ENCODE measurements at places on chromosomes 13 and 19. TPM values are rescaled to one million over a fixed set of nuclear protein-coding genes. Genes with fewer than 3 reads are reported as not detected.

DNA sequence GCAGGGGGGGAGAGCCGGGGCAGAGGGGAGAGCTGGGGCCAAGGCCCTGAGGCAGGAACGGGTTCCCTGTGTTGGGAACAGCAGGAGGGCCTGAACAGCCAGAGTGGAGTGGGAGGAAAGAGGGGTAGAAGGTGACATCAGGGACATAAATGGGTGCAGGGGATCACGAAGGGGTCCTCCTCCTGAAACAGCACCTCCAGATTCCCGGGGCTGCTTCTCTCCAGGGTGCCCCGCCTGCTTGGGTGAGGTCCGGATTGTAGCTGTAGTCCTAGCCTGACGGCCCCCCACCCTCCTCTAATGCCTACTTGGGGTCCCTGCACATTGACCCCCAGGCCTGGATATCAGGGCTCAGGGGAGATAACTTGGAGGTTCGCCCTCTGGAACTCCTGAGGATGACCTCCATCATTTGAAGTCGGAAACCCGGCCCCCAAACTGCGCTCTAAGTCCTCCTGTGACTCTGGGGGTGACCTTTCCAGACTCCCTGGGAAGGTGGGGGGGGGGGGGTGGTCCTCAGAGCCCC lies 473 bp upstream of the SCN1B start:
- H3K4me1 ChIP-seq, result peaks cover 21% of the 10 kb centered on the region
- H3K27me3 ChIP-seq, result no peaks in the 10 kb centered on the region
- no peak overlapping the region for H3K27ac ChIP-seq
- H3K4me3 ChIP-seq, result 0 out of 2 replicates have a peak overlapping the region, but pooled peaks have one; percentile 41

DNA sequence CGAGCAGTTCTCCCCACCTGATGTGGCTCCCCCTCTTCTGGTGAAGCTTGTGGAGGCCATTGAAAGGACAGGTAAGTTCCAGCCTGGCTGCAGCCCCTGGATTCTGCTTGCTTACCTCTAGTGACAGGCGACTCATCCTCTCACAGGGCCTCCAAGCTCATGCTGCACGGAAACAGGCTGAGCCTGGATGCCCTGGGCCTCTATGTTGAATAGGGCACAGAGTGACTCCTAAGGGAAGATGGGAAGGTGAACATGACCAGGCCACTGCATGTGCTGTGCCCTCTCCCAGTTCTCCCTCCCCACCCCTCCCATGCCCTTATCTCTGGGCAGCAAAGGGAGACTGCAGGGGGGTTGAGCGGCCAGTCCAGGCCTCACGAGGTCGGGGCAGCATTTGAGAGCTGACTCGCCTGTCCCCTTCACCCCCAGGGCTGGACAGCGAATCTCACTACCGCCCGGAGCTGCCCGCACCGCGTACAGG lies 7.6 kb downstream of the PIK3R2 start:
- peaks cover 43% of the 10 kb centered on the region for H3K36me3 ChIP-seq
- peaks cover 44% of the 10 kb centered on the region for H3K4me1 ChIP-seq
- DNase-seq, result peak; percentile 68

GRCh38 chr13:112510002-112510780 lies 77.8 kb downstream of the TUBGCP3 start:
- H3K4me3 ChIP-seq, result no peak overlapping the region
- DNase-seq, result peak; percentile 82
- no peaks in the 10 kb centered on the region for H3K27me3 ChIP-seq
- H3K4me1 ChIP-seq, result peaks cover 3% of the 10 kb centered on the region

GRCh38 chr13:80011448-80012212 lies 329.3 kb downstream of the SPRY2 start:
- no peaks in the 10 kb centered on the region for H3K36me3 ChIP-seq
- no peak overlapping the region for H3K4me3 ChIP-seq
- no peak for DNase-seq
- peaks cover 9% of the 10 kb centered on the region for H3K4me1 ChIP-seq

DNA sequence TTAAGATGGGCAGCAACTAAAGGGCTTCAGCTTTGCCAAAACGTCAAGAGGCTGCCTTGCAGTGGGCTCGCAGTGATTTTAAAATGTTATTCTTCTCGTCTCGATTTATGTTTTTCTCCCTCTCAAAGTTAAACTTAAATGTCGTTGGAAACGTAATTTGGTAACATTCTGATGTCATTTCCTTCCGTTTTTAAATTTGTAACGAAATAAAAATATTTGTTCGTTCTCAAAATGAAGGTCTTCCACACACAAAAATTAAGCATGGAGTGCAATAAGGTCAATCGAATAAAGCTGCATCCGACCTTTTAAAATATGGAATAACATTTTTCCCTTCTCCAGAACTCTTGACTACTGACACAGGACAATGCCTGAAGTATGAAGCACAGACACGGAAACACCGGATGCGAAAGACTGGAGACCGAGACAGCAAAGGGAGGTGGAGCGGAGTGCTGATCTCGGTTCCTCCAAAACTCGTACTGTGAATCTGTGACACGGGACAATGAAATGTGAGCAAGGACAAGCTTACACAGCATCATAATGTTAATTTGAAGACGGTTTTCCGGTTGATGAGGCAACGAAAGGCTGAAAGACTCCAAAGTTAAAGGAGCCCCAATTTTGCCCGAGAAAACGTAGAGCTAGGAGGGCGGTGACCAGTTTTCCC lies 850 bp downstream of the MTMR6 start:
- DNase-seq, result peak; percentile 49
- peaks cover 13% of the 10 kb centered on the region for H3K4me1 ChIP-seq
- peak overlapping the region; percentile 89 for H3K27ac ChIP-seq
- peak overlapping the region; percentile 97 for H3K4me3 ChIP-seq

SERP2 gene
- 4.9 TPM for polyA plus RNA-seq

DNA sequence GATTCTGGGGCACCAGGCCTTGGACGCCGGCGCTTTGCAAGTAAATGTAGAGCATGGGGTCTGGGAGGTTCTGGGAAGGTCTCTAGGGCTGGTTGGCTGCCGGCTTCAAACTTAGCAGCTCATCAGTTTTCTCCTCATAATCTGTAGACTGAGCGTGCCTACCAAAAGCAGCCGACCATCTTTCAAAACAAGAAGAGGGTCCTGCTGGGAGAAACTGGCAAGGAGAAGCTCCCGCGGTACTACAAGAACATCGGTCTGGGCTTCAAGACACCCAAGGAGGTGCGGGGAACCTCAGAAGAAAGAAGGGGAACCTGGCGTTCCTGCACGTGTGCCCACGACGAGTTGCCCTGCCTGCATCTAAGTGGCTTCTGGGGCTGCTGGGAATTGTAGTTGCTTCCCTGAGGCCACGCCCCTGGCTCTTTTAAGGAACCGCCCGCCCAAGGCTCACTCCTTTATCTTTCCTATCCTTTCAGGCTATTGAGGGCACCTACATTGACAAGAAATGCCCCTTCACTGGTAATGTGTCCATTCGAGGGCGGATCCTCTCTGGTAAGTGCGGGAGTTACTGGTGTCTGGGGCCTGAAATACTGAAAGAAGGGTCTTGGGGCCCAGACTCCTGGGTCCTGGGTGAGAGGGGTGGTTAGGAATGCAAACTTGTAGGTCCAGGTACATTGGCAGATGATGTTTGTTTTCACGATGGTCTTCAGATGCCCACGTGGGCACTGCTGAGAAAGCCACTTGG lies 984 bp downstream of the RPS11 start:
- H3K4me3 ChIP-seq, result peak overlapping the region; percentile 88
- DNase-seq, result peak; percentile 68
- no peaks in the 10 kb centered on the region for H3K27me3 ChIP-seq
- peak overlapping the region; percentile 90 for H3K27ac ChIP-seq
- H3K4me1 ChIP-seq, result peaks cover 24% of the 10 kb centered on the region
- H3K36me3 ChIP-seq, result peaks cover 38% of the 10 kb centered on the region

DNA sequence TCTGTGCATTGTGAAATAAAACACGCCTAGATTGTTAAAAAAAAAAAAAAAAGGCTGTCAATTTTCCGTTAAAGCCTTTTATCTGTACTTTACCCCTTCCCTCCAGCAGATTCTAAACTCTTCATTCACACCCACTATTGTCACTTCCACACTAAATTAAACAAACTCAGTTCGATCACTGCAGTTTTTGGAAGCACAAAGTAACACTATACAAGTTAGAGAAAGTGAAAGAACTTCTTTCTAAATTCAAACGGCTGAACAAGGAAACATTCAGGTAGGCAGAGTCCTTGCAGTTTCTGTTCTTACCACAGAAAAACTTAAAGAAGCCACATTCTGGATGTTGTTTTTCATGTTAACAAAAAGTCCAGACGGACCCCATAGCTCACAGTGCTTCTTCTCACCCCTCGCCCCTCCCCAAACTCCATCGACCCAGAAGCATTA lies 27.5 kb upstream of the UBE2L5 start:
- H3K4me1 ChIP-seq, result no peaks in the 10 kb centered on the region
- peak overlapping the region; percentile 50 for H3K4me3 ChIP-seq
- H3K27ac ChIP-seq, result peak overlapping the region; percentile 79
- no peaks in the 10 kb centered on the region for H3K36me3 ChIP-seq
- no peak for DNase-seq

DNA sequence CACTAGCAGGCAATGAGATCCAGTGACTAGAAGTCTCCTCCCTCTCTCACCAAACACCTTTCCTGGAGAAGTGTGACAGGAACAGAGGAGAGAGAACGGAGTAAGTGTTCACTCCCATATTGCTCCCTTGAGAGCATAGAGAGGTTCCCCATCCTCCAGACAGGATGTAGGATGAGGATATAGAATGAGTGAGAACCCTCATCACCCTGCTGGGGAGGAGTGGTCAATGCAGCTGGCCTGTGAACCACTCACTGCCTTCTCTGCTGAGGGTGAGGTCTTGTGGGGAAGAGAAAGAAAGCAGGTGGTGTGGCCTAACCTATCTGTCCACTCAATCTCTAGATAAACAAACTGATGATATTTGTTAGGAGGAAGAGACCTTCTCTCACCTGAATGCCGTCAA lies 386.6 kb downstream of the PCDH20 start:
- peak; percentile 8 for DNase-seq
- no peak overlapping the region for H3K27ac ChIP-seq
- no peaks in the 10 kb centered on the region for H3K27me3 ChIP-seq
- H3K36me3 ChIP-seq, result no peaks in the 10 kb centered on the region

ZNF540 gene
- polyA plus RNA-seq, result 0.08 TPM

SIGLEC12 gene
- polyA plus RNA-seq, result not detected

DNA sequence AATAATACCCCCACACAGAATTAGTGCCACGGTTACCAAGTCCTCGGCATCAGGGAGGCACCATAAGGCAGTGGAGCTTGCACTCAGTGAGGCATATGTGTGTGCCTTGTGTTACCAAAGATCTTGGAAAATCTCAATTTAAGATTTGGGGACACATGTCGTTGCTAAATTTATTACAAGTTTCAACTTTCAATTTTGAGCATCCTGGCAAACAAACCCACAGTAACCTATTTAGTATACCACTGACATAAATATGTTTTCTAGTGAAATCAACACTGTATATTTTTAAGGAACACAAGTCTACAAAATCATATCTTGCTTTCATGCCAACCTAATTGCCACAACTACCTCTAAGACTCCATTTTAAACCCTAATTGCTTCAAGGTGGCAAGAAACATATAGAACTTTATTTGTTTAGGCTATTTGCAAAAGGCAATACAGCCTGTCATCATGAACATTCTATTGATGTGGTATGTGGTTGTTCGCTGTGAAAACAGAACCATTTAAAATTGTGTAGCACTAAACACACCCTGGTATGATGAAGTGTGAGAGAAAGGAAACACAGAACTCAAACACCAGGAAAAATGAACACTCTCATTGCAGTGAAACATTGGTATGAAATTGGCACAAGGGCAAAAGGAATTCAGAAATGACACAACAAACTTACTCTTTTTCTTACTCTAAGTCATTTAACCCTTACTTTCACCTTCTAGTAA lies 531.1 kb downstream of the IRS2 start:
- H3K36me3 ChIP-seq, result no peaks in the 10 kb centered on the region
- no peak overlapping the region for H3K27ac ChIP-seq
- H3K27me3 ChIP-seq, result no peaks in the 10 kb centered on the region
- DNase-seq, result no peak
- H3K4me3 ChIP-seq, result no peak overlapping the region

DNA sequence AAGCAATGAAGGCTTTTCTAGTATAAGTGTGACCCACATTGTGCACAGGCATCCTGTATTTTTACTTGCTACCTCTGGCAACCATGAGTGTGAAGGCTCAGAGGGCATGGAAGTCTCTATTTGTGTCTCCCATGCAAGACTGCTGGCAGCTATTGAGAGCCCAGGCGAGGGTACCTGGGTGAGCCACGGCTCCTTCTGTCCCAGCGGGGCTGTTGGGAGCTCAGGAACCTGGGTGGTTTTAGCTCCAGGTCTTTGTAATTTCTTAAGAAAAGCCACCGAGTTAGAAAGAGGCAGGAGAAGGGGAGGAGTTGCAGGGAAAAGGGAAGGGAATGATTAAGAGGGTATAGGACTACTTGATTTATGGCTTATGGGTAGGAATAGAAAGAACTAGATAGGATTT lies 190.4 kb upstream of the SOX1 start:
- no peaks in the 10 kb centered on the region for H3K36me3 ChIP-seq
- no peaks in the 10 kb centered on the region for H3K27me3 ChIP-seq
- no peak for DNase-seq

DNA sequence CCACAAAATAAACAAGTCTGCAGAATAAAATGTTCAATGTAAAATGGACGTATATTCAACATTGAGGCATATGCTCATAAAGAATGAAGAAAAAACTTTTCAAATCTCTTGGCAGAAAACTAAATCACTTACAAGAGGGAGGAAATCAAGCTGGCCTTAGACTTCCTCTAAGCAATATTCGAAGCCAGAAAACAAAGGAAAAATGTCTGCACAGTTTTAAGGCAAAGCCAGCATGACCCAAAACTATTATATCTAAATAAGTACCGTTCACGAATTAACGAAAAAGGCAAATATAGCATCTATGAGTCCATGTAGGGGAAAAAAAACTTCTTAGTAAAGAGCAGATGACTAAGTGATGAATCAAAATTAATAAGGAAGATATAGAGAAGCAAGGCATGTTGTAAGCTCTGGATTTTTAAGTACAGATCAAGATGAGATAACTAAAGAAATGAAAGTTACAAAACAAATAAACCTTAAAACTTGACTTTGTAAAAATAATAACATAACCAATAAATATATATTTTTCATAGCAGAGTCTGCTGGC lies 101.3 kb downstream of the KCNRG start:
- peaks cover 16% of the 10 kb centered on the region for H3K36me3 ChIP-seq
- H3K4me1 ChIP-seq, result no peaks in the 10 kb centered on the region
- no peaks in the 10 kb centered on the region for H3K27me3 ChIP-seq

GRCh38 chr19:18846862-18847548 lies 15.2 kb downstream of the UPF1 start:
- H3K36me3 ChIP-seq, result peaks cover 18% of the 10 kb centered on the region
- peak overlapping the region; percentile 63 for H3K27ac ChIP-seq
- no peak overlapping the region for H3K4me3 ChIP-seq
- no peaks in the 10 kb centered on the region for H3K27me3 ChIP-seq
- DNase-seq, result peak; percentile 88

LRG1 gene
- polyA plus RNA-seq, result 0.23 TPM

NLRP5 gene
- polyA plus RNA-seq, result not detected
